ENCODE measurements at places on chromosomes 7 and 10. TPM values are rescaled to one million over a fixed set of nuclear protein-coding genes. Genes with fewer than 3 reads are reported as not detected.

USP6NL gene
- 24.6 TPM for polyA plus RNA-seq

SKIDA1 gene
- 4.5 TPM for polyA plus RNA-seq

EPHB4 gene
- polyA plus RNA-seq = 25.0 TPM

TBC1D12 gene
- polyA plus RNA-seq = 39.8 TPM

SLC13A1 gene
- not detected for polyA plus RNA-seq

GHRHR gene
- polyA plus RNA-seq = 5.2 TPM

ZPBP gene
- polyA plus RNA-seq = 0.45 TPM

LUC7L2 gene
- polyA plus RNA-seq = 89.7 TPM

RASA4B gene
- polyA plus RNA-seq = 65.3 TPM

ZNF365 gene
- polyA plus RNA-seq = 23.0 TPM

SEMA3C gene
- polyA plus RNA-seq = 52.9 TPM

CYP26C1 gene
- polyA plus RNA-seq = not detected

STEAP1 gene
- polyA plus RNA-seq = 1.2 TPM

INMT gene
- polyA plus RNA-seq = 0.35 TPM

HOXA2 gene
- 17.7 TPM for polyA plus RNA-seq

ZNF282 gene
- 29.0 TPM for polyA plus RNA-seq

PRKCQ gene
- 10.9 TPM for polyA plus RNA-seq

ELAPOR2 gene
- polyA plus RNA-seq = 34.6 TPM

CPA4 gene
- 1.6 TPM for polyA plus RNA-seq

C10orf90 gene
- 3.0 TPM for polyA plus RNA-seq

TRIM50 gene
- polyA plus RNA-seq = 0.92 TPM

POM121 gene
- polyA plus RNA-seq = 53.7 TPM

TMEM270 gene
- not detected for polyA plus RNA-seq

SLC26A5 gene
- 0.30 TPM for polyA plus RNA-seq

KIAA1549 gene
- polyA plus RNA-seq = 27.8 TPM

VAX1 gene
- not detected for polyA plus RNA-seq

NODAL gene
- 2.6 TPM for polyA plus RNA-seq

VIPR2 gene
- polyA plus RNA-seq = 10.0 TPM

ZSCAN25 gene
- 13.1 TPM for polyA plus RNA-seq

SLC16A9 gene
- 26.6 TPM for polyA plus RNA-seq

ANKIB1 gene
- 61.9 TPM for polyA plus RNA-seq

RGR gene
- polyA plus RNA-seq = 7.3 TPM

SDK1 gene
- polyA plus RNA-seq = 11.5 TPM

HMX2 gene
- polyA plus RNA-seq = 0.68 TPM

NME8 gene
- polyA plus RNA-seq = not detected

ADGRA1 gene
- polyA plus RNA-seq = 26.6 TPM

CYP3A7 gene
- polyA plus RNA-seq = not detected

MET gene
- polyA plus RNA-seq = 2.4 TPM

ANKRD61 gene
- polyA plus RNA-seq = 0.74 TPM

PAPOLB gene
- 0.20 TPM for polyA plus RNA-seq

TMEM26 gene
- polyA plus RNA-seq = 2.0 TPM

ZNF736 gene
- polyA plus RNA-seq = 15.5 TPM

PNLIPRP3 gene
- polyA plus RNA-seq = not detected

SUN1 gene
- 114 TPM for polyA plus RNA-seq

RBM33 gene
- 32.9 TPM for polyA plus RNA-seq

IQUB gene
- polyA plus RNA-seq = 1.4 TPM
